ENCODE measurements at places on chromosomes 7 and 10.

GRCh38 chr7:132789281-132789680 lies 213.0 kb upstream of the PLXNA4 start:
- no peak for DNase-seq

DNA sequence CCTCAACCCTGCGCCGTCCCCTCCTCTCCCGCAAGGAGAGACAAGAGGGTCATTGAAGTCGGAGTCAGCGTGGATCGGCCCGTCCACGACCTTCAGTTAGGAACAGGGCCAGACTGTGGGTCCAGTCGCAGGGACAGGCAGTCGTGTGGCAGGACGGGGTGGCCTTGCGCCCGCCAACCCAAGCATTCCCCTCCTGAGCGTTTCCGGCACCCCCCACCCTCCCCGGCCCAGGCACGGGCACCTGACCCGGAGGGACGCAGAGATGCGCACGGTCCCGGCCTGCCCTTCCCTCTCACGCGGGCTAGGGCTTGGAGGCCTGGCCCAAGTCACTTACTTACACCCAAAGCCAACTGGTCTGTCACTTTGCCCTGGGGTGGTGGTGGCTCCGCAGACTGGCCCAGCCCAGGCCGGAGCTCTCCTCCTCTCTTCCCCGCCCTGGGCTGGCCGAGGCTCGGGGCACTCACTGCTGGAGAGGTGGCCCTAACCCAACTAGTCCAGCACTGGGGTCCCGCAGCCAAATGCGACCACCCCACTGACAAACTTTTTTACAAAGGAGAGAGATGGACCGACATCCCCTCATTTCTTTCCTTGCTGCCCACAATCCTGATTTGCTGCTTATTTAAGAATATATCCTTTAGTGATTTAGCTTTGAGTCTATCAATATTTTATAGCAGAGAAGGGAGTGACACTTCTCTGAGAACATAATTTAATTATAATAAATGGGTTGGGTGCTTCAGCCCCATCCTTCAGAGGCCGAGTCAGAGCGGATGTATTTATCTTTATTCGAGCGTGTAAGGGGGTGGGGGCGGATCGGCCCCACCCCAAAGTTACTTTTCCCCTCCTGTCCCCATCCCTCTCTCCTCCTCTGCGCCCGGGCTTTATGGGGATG lies 1.2 kb upstream of the UNCX start:
- DNase-seq: no peak

GRCh38 chr7:157150882-157151281 lies 12.2 kb downstream of the UBE3C start:
- no peak for DNase-seq

DNA sequence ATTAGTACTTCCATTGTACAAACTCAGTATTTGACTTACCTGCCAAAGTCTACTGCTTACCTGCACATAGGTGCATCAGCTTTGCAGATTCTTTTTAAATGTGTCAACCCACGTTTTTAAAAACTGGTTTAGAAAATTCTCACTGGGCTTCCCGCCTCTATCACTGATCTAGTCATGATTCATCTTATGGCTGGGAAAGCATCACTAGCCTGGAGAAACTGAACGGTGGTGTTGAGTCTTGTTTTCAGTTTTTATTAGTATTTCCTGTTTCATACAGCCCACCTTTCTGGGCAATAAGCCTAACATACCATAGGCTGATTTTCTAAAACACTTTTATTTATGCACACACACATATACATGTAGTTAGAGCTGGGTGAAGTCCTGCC lies 19.7 kb downstream of the DOCK1 start:
- DNase-seq: no peak

GRCh38 chr10:125017547-125018298 lies 75.8 kb downstream of the ZRANB1 start:
- DNase-seq: no peak

DNA sequence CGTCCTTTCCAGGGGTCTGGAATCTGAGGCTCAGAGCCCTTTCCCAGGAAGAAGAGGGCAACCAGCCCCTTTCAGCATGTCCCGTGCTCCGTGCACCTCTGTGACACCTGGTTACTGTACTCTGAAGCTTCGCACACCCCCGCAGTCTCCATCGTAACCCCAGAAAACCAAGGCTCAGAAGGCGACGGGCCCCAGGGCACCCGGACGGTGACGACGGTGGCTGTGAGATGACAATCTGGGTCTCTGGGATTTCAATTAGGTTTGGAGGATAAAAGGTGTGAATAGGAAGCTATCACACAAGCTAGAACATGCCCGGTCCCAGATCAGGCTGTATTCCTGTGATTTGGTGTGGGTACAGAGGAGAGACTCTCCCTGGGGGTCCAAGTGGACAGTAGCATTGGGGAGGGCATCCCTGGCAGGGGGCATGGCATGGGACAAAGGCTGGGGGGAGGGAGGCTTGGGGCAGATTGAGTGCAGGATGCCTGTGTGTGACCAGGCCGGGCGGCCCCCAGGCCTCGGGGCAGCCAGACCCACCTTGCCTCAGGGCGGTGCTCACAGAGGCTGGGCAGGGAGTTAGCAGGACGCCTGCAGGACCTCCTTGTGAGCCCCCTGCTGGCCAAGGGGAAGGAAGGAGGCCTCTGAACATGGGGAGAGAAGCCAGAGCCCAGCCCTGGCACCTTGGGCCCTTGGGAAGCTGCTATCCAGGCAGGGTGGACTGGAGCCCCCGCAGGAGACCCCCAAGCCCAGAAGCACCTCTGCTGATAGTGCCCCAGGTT lies 23.4 kb upstream of the PSMG3 start:
- peak; percentile 44 for DNase-seq
